EH (cell line): ENCODE measurements at places on chromosomes 5 and 9.

DNA sequence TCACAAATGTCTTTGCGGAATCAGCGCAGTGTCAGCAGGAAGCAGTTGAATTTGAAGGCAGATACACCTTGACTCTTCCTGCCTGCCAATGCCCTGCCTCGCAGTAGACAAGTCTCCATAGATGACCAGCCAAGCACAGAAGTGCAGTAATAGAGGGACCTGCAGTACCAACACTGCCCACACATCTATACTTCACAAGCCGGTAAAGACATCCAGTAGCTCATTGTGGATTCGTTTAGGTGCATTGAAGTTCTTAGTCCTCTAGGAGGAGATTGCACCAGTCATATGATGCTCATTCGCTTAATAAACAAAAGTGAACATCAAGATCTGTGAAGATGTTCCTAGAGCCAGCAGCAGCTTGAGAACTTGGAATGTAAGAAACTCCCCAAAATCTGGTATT lies 7.1 kb upstream of the IFNA2 start:
- DNase-seq, result peak; percentile 8

DNA sequence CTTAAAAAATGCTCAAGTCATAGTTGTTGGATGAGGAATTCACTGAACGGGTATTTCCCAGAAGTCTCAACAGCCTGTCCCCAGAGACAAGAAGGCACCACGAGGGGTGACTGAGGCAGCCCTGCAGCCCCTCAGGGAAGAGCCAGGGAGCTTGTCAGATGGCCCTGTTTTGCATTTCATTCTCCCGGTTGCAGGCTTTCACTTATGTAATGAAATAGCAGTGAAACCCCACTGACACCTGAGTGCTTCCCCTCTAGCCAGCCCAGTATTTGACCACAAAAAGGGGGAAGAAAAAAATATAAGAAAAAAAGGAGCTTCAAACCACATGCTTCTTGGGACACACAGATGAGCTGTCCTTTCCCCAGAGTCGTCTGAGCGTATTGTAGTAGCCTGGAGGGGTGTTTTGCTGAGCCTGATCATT lies 75.3 kb upstream of the IL12B start:
- DNase-seq, result peak; percentile 16

GRCh38 chr5:110094548-110094947 lies 404.8 kb downstream of the MAN2A1 start:
- DNase-seq, result no peak

- no peak for DNase-seq
These were observed 16.2 kb upstream of the FSD1L start for GRCh38 chr9:105431424-105432246.
